ENCODE measurements at places on chromosomes 3 and 15.

- peak; percentile 89 for DNase-seq
Observed at GRCh38 chr3:105368566-105369499, 2.1 kb downstream of the ALCAM start.

DNA sequence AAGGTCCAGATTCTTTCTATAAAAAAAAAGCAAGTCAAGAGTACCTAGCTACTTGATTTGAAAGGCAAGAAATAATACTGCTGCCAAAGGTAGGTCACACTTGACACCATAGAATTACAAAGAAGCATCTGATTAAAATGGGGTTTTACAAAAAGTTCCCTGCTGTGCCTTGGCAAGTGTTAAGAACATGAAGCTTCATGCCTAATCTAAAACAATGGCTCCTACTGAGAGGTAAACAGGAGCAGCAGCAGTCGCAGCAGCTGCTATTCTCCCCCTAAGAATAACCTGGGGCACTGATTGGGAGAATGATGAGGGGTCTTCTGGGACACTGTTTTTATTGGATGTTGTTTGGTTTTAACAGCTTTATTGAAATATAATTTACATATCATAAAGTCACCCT, 14.1 kb downstream of the UBP1 start:
- DNase-seq = no peak

DNA sequence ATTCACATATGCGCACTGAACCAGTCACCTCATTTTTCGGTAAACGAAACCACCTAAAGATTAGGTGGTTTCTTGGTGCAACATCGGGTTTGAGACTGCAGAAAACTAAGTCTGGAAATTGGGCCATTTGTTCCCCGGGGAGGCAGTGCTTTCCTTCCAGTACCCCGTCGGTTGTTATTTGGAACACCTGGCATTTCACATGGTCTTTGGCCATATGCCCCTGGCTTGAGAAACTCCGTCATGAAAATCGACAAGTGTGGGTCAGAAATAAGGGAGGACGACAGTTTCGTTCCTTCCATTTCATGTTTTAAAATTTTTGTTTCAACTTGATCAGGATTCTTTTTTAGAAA, 544 bp upstream of the GATM start:
- DNase-seq = no peak

GRCh38 chr3:109835958-109836357, 498.6 kb upstream of the DPPA4 start:
- DNase-seq = no peak

- DNase-seq = no peak
Observed at GRCh38 chr3:28267984-28268849, 26.8 kb downstream of the CMC1 start.

DNA sequence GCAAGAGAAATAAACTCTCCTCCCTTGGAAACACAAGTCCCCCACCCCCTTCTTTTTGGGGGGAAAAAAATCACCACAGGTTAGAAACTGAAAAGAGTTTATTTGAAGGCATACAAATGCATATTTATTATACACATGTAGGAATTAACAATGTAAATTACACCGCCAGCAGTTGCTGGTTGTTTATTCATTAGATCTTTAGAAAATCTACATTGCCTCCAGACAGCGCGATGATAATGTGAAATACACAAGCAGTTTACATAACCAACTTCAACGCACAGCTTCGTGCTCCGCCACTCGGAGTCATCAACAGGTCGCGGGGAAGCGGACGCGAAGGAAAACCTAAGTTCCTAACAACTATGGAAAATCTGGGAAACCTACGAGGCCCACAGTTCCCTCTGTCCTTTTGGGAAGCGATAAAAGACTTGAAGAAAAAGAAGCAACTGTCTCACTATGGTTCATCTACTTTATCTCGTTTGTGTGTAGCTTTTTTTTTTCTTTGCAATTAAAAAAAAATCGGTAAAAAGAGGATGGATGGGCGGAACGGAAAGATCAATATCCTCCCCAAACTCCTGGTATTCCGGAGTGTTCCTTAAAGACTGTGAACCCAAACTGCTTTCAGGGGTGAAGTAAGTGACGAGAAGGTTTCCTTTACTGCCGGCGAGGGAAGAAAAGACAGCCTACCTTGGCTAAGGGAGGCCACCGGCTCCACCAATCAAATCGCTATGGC, 8.4 kb upstream of the FOXB1 start:
- DNase-seq = no peak

DNA sequence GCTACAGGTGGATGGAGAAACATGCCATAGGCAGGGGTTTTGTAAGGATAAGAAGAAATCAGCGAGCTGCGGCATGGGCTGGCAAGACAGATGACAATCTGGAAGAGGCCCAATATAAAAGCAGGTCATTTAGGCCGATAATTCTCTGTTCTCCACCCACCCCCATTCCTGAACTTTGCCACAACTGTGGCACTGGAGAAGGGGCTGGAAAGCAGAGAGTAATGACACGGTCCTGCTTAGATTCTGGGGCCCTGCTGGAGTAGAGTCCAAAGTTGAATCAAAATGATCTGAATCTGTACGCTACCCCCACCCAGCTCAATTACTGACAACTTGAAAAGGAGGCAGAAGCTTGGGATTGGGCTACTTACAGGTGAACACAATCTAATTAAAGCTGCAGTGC, 18.4 kb upstream of the BUB1B start:
- no peak for DNase-seq

Data from activated CD4-positive, alpha-beta T cell treated with anti-CD3 and anti-CD28 coated beads for 48 hours (primary cell).